Omental fat pad (tissue), 4 donors: ENCODE measurements at places on chromosomes 16 and 17. TPM values are rescaled to one million over a fixed set of nuclear protein-coding genes. Genes with fewer than 3 reads are reported as not detected.

The CA5A gene
- total RNA-seq = not detected

DNA sequence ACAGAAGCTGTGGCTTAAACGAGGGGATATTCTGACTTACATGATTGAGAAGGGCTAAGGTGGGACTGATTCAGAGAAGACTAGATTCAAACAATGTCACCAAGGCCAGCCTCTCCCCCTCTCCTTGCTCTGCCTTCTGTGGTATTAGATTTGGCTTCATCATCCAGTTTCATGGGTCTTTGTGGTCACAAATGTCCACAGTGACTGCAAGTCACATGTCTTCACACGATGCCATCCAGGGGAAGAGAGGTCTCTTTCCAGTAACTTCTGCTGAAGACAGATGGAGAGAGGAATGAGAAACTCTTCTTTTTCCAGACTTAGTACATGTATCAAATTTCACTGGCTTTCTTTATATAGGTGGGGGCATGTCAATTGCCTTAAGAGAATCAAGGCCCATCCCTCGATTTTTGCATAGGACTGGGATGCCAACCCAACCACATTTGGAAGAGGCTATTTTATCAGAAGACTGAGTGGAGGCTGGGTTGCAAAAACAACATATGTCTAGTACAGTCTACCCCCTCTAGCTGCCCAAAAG lies 57.3 kb upstream of the HNF1B start:
- no peak for DNase-seq

The MYBBP1A gene
- total RNA-seq = 36.2 TPM

DNA sequence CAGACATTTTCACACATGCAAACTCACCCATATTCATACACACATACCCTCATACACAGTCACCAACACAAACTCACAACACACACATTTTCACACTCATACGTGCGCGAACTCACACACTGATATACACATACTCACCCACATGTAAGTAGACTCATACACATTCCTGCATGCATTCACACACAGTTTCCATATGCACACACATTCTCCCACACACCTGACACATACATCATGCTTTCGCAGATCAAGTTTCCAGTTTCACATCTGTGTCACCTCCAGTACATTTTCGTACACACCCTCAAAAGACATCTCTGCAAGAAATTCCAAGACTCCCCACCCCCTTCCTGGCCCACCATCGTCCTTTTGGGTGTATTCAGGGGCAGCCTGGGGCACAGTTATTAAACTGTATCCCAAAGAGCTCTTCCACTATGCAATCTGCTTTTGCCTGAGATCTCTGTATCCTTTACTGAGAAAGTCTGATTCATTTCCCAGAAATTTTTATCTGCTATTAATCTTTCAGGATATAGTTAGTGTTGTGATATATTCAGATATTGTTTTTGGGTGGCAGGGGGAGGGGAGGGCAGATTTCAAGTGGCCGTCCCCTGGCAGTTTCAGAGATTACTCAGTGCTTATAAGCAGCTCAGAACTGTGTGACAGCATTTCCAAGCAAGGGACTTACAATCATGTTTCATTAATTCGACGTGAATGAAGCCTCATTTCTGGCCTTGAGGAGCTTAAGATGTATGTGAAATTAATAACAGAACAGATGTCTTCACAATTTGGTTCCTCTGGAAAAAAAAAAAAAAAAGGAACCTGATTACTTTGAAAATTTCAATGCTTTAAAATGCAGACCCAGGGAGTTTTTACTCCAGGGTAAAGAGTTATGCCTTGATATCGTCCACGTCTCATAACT lies 35.3 kb upstream of the MMP2 start:
- DNase-seq = no peak

GRCh38 chr16:50272111-50272571 lies 5.8 kb downstream of the ADCY7 start:
- no peak for DNase-seq

DNA sequence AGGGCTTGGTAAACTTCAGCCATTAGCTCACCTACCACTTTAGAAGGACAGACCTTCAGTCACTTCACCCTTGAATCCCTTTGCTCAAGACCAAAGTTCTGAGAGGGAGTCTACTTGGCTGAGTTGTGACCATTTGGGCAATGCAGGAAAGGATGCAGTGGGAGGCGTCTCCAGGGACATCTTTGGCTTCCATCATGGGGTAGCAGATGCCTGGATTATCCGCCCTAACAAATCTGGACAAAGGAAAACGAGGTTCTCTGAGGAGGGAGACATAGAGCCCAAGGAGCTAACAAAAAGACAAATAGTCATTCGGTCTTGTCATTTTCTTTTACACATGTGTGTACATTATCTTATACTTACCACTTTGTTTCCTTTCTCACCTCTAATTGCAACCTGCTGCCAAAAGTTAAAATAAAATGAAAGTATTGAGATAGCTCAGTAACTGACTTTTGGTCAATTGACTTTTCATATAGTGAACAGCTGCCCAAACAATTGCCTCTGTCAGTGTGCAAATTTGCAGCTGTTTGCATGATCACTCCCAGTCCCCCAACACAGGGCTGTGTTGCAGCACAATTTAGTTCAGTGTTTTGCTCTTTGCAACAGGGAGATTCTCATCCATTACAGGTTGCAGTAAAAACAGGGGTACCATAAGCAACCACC lies 108.9 kb upstream of the EEF2KMT start:
- no peak for DNase-seq

GRCh38 chr17:2683912-2684311 lies 27.7 kb downstream of the CLUH start:
- DNase-seq = peak; percentile 11

The FOXL1 gene
- 0.60 TPM for total RNA-seq

DNA sequence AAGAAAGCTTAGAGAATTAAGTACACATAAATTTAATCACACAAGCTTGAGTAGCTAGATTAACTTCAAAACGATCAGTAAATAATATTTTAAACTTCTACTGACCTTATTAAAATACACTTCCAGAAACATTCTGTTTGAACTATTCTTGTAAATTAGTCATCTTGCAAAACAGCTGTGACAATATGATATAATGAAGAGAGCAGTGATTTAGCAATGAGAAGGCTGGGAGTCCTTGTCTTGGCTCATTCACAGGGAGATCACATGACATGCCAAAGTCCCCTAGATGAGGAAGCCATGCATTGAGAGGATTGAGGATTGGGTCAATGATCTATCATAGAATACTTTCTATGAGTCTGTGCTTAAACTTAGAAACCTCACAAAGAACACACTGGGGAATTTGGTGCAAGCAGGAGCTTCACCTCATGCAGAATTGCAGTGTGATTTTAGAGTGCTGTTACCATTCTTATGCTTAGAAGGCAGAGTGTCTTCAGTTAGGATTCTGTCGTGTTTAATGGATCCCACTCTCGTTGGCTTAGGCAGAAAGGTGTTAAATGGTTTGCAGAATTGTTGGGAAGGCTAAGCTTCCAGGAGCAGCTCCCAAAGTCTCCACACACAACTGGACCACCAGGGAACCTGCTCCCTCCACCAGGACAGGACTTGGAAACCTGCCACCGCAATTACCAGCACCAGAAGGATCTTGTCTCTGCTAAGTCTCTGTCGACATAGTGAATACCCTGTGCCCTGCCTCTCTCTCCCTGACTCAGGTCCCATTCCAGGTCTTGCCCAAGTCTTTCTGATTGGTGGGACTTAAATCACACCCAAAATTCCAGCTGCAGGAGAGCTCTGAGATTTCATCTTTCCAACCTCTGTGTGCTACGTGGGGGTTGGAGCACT lies 87.1 kb downstream of the USP22 start:
- no peak for DNase-seq

DNA sequence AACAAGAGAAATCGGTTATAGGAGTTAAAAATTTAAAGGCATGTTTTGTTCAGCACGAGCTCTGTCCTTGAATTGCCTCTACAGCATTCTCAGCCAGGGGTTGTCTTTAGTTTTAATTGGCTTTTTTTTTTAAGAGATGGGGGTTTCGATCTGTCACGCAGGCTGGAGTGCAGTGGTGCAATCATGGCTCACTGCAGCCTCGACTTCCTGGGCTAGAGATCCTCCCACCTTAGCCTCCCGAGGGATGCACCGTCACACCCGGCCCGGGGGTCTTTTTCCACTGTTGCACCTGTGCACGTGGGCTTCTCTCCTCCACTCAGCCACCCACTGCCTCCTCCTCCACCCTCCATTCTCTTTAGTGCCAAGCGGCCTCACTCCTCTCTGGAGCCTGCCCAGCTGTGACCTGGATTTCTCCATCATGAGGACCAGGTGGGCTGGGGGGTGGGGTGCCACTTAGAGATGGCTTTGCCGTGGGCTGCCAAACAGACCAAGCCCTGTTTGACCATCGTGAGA lies 106.8 kb upstream of the SEC14L1 start:
- no peak for DNase-seq

DNA sequence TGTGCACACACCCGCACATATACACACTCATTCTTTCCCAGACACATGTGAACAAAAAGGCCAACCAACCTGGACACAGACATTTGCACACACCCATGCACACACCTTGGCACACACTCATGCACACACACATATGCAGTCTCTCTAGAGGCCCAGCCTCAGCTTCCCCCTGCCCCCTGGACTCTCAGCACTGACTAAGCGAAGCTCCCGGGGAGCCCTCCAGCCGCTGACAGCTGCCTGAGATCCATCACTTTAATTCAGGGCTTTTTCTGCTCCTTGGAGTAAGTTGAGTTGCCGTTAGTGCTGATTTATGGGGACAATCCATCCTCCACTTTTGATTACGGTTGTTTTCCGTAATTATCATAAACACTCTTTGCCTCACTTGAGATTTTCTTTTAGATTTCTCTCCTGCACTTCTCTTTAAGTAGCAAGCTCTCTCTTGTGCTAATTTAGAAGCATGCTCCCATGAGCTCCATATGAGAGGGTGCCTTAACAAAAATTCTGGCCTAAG lies 158.6 kb upstream of the CDC42EP4 start:
- no peak for DNase-seq

GRCh38 chr17:29124925-29125273 lies 55.3 kb downstream of the MYO18A start:
- no peak for DNase-seq

- no peak for DNase-seq
Observed at GRCh38 chr17:15947271-15947670, 2.3 kb downstream of the ADORA2B start.

GRCh38 chr16:20774703-20775362 lies 11.0 kb downstream of the ACSM3 start:
- peak; percentile 31 for DNase-seq

- no peak for DNase-seq
Observed at GRCh38 chr17:76281573-76282371, 16.6 kb downstream of the UBALD2 start.

The GP1BA gene
- not detected for total RNA-seq

- no peak for DNase-seq
Observed at GRCh38 chr16:52497067-52497816, 49.7 kb downstream of the TOX3 start.

DNA sequence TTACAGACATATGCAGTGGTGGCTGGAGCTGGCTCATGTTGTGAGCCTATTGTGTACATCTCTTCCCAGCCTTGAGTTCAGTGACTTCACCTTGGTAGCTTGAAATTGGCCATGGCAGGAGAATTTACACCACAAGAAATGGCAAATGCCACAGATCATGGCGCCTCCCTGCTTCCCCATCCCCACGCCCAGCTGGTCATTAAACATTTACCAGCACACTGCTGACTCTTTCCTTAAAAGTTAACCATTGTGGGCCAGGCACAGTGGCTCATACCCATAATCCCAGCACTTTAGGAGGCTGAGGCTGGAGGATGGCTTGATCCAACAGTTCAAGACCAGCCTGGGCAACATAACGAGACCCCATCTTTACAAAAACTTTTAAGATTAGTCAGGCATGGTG lies 22.6 kb upstream of the ITGB4 start:
- DNase-seq = no peak

The CES5A gene
- not detected for total RNA-seq

The CCL16 gene
- total RNA-seq = not detected

The MT3 gene
- total RNA-seq = not detected

- DNase-seq = no peak
Observed at GRCh38 chr17:8856869-8857575, 10.5 kb downstream of the PIK3R6 start.

The ATP2A3 gene
- total RNA-seq = 7.7 TPM

The CMTM2 gene
- not detected for total RNA-seq

The SNX20 gene
- 2.2 TPM for total RNA-seq

The SLC5A10 gene
- not detected for total RNA-seq

DNA sequence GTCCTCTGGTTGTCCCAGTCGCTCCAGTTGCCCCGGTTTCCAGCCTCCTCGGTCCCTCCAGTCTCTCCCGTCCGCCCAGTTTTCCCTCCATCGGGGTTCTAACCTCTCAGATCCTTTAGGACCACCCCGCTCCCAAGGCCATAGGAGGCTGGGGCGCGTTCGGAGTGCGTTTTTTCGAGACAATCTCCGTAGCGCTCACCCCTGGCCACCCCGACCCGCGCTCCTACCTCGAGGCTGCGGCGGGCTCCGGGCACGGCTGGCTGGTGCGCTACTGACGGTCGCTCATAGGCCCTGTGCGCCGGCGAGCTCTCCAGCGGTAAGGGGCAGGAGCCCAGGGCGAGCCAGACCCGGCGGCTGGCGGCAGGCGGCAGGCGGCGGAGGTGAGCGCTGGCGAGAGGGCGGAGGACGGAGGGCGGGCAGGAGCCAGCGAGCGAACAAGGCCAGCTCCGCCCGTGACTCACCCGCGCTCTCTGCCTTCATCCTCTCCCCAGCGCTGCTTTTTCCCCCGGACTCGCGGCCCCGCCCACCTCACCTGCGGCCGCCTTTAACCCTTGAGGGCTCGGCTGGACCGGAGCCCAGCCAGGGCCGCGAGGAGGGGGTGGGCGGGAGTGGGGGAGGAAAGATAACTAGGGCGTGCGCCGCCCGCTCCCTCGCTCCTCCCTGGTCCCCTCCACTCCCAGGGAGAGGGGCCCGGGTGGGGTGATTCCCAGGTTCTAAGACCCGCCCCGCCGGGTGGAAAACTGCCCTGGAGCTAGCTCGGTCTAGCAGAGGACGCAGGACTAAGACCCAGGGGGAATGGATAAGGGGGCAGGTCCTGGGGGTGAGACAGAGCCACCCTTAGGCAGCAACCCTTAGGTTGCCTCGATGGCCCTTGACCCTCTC lies at the start of gene SP6:
TSS of gene SP6 (minus strand) at position 472 of the 882 bp plus-strand sequence. CDS start 2,734 bp downstream, outside the sequence.
- DNase-seq = peak; percentile 34

The ZNF205 gene
- total RNA-seq = 16.1 TPM

The TCAP gene
- 0.60 TPM for total RNA-seq

DNA sequence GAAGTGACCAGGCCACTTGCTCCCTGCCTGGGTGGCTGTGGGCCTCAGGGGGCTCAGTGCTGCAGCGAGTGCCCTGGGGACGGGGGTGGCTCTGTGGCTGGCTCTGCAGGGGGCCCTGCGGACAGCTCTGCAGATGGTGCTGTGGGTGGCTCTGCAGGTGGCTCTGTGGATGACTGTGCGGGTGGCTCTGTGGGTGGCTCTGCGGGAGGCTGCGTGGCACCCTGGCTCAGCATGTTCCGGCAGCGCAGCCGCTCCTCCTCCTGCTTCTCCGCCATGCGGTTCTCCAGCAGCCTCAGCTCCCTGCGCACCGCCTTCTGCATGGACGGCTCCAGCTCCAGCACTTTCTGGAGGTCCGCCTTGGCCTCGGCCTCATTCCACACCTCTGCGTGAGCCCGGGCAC lies 9.5 kb downstream of the AIPL1 start:
- no peak for DNase-seq
